PC-3 (cell line): ENCODE measurements at places on chromosomes 12 and 14. TPM values are rescaled to one million over a fixed set of nuclear protein-coding genes. Genes with fewer than 3 reads are reported as not detected.
A peak's percentile ranks its signal among the peaks of the same experiment; 100 is the strongest.

PPFIA2 gene
- total RNA-seq, result not detected in 2 replicates

IL25 gene
- total RNA-seq, result not detected in 2 replicates

MMP14 gene
- 80.4 and 85.0 TPM in 2 replicates for total RNA-seq

DNA sequence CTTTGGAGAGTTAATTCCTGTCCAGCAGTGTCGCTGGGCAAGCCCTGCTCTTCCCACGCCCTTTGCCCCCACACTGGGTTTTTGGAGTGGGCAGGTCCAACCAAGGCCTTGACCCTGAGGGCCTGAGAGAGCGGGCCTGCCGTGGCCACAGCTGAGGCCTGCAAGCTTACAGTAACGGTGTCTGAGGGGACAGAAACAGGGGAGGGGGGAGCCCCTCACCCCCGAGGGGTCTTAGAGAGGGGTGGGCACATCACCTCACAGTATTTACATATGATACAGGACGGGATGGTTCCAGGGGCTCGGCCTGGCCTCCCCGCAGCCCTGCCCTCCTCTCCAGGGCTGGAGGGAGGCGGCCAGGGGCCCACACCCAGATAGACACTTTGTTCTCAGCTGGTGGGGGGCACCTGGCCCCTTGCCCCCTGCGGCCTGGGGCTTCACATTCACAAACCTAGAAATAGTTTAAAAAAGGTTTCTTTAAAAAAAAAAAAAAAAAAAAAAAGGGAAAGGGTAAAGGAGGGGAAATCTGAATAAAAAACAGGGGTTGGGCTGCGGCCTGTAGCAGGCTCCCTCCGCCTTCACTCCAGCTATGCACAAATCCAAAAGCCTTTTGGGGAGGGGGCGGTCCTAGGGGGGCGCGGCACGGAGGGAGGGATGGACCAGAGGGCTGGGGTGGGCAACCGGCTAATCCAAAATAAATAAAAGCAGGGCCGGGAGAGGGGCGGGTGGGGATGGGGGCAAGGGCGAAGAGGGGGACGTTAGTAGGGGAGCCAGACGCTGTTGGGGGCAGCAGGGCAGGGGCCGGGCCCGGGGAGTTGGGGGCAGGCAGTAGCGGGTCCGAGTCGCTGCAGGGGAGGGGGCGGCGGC, 14.8 kb upstream of the PLA2G1B start:
- DNase-seq, result no peak

DNA sequence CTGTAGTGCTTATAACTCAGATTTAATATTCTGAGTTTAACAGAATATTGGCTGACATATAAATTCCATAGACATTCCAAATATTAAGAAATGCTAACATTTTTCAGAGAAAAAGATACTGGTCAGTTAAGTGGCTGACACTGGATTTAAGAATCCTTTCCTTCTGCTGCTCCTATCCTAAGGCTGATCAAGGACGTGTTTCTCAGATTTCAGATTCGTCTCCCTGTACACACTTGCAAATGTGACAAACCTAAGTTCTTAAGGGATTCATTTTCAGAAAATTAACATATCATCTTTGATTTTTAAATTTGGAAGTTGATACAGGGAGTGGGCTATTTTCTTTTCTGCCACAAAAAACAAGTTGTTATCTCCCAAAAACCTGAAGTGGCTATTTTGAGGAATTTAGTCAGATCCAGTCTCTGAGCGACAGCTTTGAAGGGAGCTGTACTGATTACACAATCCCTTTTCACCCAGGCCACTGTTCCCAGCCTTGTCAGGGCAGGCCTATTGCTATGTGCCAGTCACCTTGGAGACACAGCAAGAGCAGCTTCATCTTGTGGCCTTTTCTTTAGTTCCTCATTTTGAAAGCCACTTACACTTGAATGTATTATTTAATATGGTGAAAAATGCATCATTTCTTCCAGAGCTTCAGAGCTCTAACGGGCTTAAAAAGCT, 370.6 kb downstream of the KCNH5 start:
- no peak for DNase-seq

DNA sequence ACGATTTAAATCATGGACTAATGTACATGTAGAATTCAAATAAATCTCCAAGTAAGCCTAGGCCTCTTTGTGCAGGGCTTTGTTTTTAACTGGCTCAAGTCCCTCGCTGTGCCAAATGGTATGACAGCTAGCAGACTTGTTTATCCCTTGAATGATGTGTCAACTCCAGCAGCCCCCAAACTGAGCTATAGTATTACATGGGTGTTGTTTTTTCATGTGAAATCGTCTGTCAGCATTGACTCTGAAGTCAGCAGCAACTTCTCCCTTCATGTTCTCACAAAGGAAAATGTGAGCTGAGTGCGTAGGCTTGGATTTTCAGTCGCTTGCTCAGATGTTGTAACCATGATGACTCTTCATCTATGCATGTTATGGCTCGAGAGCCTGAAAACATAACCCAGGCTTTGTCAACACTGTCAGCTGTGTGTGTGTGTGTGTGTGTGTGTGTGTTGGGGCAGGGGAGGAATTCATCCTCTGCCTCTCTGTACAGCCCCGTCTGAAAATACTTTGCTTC, 73.3 kb downstream of the PTHLH start:
- peak; percentile 85 for DNase-seq

DNA sequence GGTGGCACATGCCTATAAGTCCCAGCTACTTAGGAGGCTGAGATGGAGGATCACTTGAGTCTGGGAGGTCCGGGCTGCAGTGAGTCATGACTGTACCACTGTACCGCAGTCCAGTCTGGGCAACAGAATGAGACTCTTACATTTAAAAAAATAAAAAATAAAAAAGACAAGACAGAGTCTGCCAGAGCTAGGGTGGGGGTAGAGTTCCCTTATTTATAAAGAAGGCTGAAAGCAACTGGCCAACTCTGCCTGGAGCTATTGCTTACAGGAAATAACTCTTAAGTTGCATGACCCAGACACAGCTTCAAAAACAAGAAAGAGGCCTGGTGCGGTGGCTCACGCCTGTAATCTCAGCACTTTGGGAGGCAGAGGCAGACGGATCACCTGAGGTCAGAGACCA, 31.5 kb downstream of the NUMB start:
- no peak for DNase-seq

GRCh38 chr12:75526655-75527511, 15.5 kb upstream of the KRR1 start:
- DNase-seq, result peak; percentile 75

GRCh38 chr12:81296556-81297305, 218.9 kb downstream of the ACSS3 start:
- DNase-seq, result peak; percentile 6

DNA sequence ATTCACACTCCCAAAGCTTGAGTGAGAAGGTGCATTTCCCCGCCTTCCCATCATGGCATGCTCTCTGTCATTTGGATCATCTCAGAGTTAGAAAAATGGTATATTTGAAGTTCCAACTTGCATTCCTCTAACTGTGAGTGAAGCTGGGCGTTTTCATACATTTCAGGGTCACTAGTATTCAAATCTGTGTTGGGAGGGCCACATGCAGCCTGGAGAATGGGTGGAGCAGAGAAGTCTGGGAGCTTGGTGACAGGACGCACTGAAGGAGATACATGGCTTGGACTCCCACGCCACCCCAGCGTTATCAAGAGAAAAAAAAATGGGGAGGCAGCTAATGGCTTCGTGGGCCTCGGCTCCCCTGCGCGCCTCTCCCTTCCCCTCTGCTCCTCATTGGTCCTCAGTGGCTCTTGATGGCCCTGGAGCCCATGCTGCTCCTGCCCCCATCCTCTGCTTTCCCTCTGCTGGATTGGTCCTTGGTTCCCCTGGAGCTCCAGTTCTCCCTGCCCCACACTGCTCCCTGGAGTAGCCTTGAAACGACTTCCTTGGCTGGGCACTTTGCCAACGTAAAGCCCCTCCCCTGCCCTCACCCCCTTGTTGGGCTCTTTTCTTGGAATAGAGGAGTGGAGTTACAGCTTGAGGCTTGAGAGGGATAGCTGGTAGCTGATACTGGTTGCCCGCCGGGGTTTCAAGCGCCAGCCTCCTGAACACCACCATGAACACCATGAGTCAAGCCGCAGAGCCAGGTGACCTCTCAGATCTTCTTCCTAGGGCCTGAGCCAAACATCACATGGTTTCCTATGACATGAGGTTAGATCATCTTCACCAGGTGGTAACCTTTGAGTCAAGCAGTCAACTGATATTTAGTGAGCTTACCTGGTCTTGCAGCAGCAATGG, 139.6 kb downstream of the PRKCH start:
- DNase-seq, result peak; percentile 82

DNA sequence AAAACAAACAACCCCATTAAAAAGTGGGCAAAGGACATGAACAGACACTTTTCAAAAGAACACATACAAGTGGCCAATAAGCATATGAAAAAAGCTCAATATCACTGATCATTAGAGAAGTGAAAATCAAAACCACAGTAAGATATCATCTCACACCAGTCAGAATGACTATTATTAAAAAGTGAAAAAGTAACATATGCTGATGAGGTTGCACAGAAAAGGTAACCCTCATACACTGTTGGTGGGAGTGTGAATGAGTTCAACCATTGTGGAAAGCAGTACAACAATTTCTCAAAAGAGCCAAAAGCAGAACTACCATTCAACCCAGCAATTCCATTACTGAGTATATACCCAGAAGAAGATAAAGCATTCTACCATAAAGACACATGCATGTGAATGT, 18.2 kb downstream of the PDE6H start:
- DNase-seq, result no peak

GRCh38 chr12:1351926-1352325, 242.5 kb downstream of the FBXL14 start:
- no peak for DNase-seq

DNA sequence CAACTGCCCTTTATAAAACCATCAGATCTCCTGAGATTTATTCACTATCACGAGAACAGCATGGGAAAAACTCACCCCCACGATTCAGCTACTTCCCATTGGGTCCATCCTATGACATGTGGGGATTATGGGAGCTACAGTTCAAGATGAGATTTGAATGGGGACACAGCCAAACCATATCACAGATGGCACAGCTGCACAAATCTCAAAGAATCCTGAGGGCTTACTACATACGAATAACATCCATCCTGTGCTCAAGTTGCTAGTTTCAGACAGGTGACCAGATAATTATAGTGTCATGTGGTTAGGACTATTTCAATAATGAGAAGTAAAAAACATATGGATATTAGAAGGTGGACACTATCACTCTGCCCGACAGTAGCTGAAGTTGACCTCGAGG, 211.2 kb downstream of the NUAK1 start:
- no peak for DNase-seq

DNA sequence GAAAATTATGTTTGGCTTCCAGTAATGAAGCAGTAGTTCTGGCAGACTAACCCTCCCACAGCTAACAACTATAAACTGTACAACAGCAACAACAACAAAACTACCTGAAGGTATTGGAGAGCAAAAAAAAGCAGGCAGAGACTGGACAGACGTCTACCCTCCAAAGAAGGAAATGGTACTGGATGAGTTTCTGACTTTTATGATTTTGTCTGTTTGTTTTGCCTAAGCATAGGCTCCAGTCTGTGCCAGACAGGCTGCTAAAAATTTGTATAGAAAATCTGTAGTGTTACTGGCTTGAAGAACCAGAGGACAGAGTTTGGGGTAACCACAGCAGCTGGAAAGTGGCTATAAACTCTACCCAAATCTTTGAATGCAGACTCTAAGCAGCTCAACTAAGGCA, 131.3 kb downstream of the SLC25A47 start:
- DNase-seq, result no peak
